ENCODE measurements at places on chromosomes 6 and 20.

DNA sequence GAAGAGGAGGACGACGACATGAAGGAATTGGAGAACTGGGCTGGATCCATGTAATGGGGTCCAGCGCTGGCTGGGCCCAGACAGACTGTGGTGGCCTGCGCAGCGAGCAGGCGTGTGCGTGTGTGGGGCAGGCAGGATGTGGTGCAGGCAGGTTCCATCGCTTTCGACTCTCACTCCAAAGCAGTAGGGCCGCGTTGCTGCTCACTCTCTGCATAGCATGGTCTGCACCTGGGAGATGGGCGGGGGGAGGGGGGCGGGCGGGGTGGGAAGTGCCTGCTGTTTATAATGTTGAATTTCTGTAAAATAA, 42.3 kb downstream of the CHMP4B start:
- DNase-seq, result no peak

- no peak for DNase-seq
Observed at GRCh38 chr6:85062884-85063283, 298.5 kb upstream of the TBX18 start.

DNA sequence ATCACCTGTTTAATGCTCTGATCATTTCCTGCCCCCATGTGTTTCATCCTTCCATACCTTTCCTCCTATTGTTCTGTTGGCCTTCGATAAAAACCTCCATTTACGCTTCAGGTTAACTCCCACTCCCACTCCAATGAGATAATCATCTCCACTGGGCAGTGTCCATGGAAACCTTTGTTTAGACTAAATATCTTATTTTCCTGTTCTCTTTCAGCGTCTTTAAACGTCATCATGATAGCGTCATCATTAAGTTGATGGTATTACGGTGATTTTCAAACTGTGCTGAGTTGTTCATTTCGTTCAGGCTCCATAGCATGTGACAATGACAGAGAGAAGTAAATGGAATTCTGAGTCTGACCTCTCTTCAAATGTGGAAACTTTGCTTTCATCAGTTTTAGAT, 970.5 kb upstream of the SLC35B3 start:
- no peak for DNase-seq

GRCh38 chr6:46930331-46930730, 8.6 kb upstream of the ADGRF5 start:
- no peak for DNase-seq

GRCh38 chr20:42485556-42485955, 704.1 kb downstream of the PTPRT start:
- DNase-seq, result no peak

DNA sequence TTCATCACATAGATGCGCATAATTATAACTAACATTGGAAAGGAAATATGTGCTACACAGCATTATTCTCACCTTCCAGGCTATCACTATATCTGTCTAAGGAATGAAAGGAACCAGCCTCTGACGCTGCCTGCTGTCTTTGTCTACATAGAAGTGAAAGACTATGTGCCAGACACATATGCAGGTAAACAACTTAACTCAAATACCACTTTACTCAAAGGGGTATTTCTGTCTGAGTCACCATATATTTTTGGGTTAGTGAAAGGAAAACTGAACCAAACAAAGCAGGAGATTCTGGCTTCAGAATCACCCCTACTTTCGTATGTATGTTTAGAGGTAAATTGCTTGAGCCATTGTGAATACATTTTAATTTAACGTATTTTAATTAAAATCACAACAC, 328.6 kb upstream of the PLCB4 start:
- no peak for DNase-seq

- peak; percentile 79 for DNase-seq
Observed at GRCh38 chr20:62707921-62708521, 615 bp upstream of the NTSR1 start.

- peak; percentile 21 for DNase-seq
Observed at GRCh38 chr6:2221726-2222274, 23.6 kb downstream of the GMDS start.

GRCh38 chr6:97626671-97627441, 343.8 kb upstream of the MMS22L start:
- DNase-seq, result no peak

DNA sequence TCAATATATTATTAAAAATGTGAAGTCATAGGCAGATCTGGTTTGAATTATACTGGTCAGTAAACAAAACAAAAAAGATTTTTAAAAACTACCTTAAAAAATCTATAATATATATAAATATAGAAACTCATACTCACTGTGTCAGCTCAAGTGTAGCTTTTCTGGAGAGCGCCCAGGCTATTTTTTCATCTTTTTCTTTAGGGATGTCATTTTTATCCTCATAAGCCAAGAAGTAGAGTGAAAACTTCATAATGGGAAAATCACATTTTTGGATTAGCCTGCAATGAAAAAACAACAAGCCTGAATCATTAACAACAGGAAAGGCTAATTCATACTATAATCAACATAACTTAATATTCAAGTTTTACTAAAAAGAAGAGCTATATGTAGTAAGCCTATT, 18.7 kb downstream of the GLO1 start:
- DNase-seq, result no peak

GRCh38 chr6:126051791-126052190, 65.5 kb downstream of the TRMT11 start:
- no peak for DNase-seq

DNA sequence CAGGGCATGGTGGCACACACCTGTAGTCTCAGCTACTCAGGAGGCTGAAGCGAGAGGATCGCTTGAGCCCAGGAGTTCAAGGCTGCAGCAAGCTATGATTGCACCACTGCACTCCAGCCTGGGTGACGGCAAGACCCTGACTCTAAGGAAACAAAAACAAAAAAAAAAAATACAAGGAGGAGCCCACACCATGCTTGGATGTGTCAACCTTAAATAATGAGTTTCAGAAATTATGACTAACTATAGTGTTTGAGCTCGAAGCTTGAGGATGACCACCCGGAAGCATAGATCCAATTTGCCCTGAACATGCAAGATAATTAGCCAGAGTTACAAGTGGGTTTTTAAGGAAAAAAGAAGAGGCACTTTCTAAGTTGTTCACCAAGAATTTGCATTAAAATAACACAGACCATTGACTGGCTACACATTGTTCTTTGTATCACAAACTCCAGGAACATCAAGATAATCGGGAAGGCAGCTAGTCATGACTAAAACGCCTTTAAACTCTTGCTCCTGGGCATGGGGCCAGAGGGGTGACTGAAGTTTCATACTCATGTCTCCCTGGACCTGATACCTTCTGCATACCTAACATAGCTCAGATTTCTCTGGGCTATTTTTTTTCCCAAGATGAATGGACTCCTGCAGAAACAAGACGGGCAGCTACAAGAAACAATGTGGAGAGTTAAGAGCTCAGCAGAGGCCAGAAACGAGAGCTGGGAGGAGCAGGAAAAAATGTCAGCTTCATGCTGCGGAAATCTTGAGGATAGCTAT, 289.6 kb downstream of the PREX1 start:
- DNase-seq, result peak; percentile 95

GRCh38 chr6:69487688-69488087, 309.1 kb downstream of the LMBRD1 start:
- no peak for DNase-seq

- no peak for DNase-seq
Observed at GRCh38 chr20:44219170-44219730, 8.7 kb upstream of the OSER1 start.

DNA sequence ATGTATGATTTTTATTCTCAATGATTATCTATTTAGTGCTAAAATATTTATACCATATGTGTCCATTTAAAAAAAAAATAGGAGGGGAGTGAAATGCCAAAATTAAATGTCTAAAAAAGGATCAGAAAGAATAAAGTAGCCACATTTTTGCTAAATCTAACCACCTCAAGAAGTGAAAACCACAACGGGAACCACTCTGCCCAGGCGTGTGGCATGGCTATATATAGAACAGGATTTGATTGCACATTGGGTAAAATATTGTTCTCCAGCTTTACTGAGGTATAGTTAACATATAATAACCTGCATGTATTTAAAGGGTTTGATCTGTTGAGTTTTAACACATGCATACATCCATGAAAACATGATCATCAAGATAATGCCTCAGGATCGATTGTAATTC, 19.0 kb upstream of the AFDN start:
- DNase-seq, result no peak

DNA sequence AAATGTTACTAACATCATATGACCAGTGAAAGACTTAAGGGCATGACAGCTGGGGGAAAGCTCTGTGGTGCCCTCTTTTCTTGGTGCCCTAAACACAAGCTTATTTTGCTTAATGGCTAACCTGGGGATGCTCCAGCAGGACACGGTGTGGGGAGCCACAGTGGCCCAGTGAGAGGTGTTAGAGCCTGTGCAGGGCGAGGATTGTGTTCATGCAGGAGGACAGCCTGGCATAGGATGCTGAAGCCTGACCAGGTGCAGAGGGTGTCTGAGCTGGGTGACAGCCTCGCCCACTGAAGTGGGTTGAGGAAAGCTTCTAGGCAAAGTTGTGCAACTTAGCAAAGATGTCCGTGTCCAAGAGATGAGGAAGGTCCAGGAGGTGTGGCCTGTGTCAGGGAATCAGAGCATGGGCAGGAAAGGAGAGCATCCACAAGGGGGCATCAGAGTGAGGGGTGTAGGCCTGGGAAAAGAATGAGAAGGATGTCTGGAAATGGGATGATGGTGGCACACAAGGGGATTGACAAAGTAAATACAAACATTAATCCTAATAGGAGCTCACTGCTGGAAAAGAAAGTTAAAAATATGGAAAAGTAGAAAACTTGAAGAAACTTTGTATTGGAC, 33.9 kb downstream of the SLC17A4 start:
- peak; percentile 33 for DNase-seq

- no peak for DNase-seq
Observed at GRCh38 chr6:79735183-79735582, 104.1 kb downstream of the SH3BGRL2 start.

DNA sequence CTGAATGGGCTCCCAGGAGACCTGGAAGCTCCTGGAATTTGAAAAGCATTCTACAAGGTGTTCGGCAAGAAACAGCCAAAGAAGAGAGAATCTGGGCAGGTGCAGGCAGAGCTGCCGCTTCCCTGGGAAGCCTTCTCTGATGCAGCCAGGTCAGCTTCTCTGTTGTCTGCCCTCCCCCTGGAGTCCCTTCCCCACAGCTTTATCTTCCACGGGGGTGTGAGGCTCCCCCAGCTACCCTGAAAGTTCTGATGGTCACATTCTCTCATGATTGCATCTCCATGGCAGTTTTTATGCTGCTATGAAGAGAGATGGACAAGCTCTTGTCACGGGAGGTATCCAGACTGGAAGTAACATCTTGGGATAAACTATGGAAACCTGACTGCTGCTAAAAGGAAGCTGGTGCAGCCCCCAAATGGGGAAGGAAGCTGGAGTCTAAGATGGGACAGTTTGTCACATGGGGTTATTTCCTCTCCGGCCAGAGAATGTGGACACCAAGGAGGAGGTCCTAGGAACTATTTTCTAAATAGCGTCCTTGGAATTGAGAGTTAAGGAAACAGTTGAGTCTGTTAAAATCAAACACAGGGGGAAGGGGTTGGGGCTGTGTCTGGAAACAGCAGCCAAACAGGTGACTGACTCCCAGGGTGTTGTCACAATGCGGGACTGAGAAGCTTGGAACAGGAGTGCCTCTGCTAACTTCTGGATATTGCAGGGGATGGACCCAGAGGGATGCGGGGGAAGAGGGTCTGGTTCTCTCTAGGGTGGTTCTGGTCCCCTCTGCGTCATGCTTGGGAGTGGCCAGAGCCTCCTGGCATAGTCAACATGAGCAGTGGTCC, 91.1 kb downstream of the ASXL1 start:
- DNase-seq, result no peak

GRCh38 chr6:163820745-163821458, 406.4 kb downstream of the QKI start:
- no peak for DNase-seq

DNA sequence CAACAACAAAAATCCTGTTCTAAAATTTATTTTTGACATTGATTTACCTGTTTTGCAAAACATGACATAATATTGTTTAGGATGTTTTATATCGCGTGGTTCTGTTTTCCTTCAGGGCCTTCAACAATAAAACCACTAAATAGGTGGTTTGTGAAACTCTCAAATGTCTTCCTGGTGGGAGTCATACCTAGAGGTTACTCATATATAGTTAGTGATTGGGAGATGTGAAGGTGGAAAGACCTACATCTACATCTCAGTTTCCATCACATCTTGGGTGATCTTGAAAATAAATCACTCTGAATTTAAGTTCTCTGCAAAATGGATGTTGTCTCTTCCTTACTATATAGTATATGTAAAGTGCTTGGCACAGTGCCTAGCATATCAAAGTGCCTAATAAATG, 22.9 kb downstream of the C6orf62 start:
- no peak for DNase-seq
